Activated naive CD8-positive, alpha-beta T cell treated with anti-CD3 and anti-CD28 coated beads, Interleukin-2, amount 10 ng/mL, durations not matched to agents 7 days and 5 days (primary cell): ENCODE measurements at places on chromosomes 7 and 10. TPM values are rescaled to one million over a fixed set of nuclear protein-coding genes. Genes with fewer than 3 reads are reported as not detected.

Gene LIPF
- total RNA-seq: not detected

Gene SPDYE11
- not detected for total RNA-seq

GRCh38 chr10:3491571-3491970 lies 293.4 kb downstream of the KLF6 start:
- no peaks in the 10 kb centered on the region for H3K36me3 ChIP-seq
- H3K27ac ChIP-seq: no peak overlapping the region
- no peak overlapping the region for H3K4me3 ChIP-seq
- H3K27me3 ChIP-seq: peaks cover 28% of the 10 kb centered on the region
- peaks cover 2% of the 10 kb centered on the region for H3K4me1 ChIP-seq

- no peaks in the 10 kb centered on the region for H3K27me3 ChIP-seq
- H3K4me1 ChIP-seq: no peaks in the 10 kb centered on the region
- no peak overlapping the region for H3K4me3 ChIP-seq
- no peak for DNase-seq
- no peaks in the 10 kb centered on the region for H3K36me3 ChIP-seq
These were observed 41.1 kb upstream of the DPYSL4 start for GRCh38 chr10:132145521-132146185.

DNA sequence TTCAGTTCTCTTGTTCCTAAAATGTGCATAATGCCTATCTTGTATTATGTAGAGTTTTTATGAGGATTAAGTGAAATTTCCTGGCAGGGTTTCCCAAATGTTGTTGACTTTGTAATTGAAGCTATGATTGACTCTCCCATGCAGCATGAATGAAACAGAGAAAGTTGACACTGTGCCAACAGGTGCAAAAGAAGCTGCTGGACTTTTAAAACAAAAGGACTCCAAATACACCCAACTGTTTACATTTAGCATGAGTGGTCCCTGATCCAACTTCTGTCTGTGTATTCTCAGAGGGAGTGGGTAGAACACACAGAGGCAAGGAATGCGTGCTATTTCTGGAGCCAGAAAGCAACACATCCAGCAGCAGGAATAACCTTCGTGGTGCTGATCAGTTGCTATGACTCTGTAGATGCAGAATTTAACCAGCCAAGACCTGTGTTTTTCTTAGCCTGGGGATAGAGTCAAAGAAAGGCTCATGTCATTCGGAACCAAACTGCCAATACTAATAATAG lies 14.4 kb upstream of the RBM20 start:
- DNase-seq: no peak
- no peaks in the 10 kb centered on the region for H3K36me3 ChIP-seq
- H3K27me3 ChIP-seq: peaks cover 8% of the 10 kb centered on the region
- H3K27ac ChIP-seq: no peak overlapping the region

DNA sequence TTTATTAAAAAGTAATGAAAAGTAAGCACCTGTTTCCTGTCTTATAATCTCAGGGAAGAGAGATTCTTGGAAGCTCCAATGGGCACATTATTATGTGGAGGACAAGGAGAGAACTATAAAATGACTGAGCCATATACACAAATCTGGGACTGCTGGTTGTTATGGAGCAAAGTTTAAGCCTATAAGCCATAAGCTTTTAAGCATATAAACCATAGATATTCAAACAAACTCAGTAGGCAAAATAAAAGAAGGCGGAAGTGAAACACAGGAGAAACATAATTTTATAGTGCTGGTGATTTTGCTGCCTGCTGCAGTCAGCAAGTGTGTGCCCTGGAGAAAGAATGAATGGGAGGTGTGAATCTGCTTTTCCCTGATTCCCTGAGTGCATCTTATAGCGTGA lies 274.4 kb downstream of the KIF20B start:
- H3K4me3 ChIP-seq: no peak overlapping the region
- DNase-seq: no peak
- no peaks in the 10 kb centered on the region for H3K4me1 ChIP-seq
- no peaks in the 10 kb centered on the region for H3K36me3 ChIP-seq
- H3K27ac ChIP-seq: no peak overlapping the region

DNA sequence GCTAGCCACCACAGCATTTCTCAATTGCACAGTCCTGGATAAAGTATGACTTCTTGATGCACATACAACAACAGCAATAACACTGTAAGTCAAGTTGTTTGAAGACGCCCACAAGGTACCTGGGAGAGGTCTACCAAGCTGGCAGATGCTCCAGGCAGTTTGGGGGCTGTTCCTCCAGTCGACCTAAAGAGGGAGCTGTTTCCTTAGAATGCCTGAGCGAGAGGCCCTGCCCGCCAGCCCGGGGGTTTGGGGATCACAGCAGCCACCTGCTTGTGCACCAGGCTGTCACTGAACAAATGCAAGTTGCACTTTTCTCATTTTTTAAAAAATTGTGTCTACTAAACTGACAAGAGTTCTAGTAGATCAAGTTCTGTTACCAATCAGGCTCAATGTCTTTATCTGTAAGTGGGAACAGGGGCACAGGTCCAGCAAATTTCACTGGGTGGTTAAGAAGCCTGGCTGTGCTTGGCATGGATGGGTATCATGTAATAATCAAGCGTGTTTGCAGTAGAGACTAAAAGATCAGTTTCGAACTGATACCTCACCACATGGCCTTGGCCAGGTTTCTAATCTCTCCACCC lies 193.8 kb upstream of the ADO start:
- peaks cover 2% of the 10 kb centered on the region for H3K27me3 ChIP-seq
- peaks cover 15% of the 10 kb centered on the region for H3K4me1 ChIP-seq
- no peak overlapping the region for H3K4me3 ChIP-seq
- peak; percentile 61 for DNase-seq
- no peak overlapping the region for H3K27ac ChIP-seq
- peaks cover 1% of the 10 kb centered on the region for H3K36me3 ChIP-seq

DNA sequence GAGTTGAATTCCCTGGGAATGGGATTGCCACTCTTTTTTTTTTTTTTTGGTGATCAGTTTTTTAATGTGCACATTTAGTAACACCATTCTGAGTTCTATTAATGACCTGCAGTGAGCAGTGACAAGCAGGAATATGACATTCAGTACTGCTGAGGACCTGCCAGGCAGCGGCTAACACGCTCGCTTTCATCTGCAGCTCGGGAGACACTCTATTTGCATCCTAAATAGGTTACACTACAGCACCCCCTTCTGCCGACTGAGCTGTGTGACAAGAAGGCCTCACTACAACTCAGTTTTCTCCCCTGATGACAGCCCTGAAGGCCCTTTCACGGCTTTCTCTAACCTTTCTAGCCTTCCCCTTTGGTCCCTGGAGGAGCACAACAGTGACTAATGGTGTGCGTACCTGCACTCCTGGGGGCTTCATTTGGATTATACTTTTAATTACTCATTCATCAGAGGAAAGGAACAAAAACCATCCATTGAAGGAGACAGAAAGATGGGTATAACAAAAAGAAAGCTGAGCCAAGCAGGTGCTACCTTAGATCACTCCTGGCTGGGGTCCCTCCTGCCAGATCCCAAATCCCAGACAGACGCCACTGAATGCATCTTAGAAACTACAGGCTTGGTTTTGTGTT lies 872.4 kb downstream of the LRMDA start:
- H3K36me3 ChIP-seq: no peaks in the 10 kb centered on the region
- H3K4me3 ChIP-seq: no peak overlapping the region
- H3K4me1 ChIP-seq: no peaks in the 10 kb centered on the region
- no peak for DNase-seq
- no peak overlapping the region for H3K27ac ChIP-seq
